ENCODE measurements at places on chromosomes 5 and 9.

DNA sequence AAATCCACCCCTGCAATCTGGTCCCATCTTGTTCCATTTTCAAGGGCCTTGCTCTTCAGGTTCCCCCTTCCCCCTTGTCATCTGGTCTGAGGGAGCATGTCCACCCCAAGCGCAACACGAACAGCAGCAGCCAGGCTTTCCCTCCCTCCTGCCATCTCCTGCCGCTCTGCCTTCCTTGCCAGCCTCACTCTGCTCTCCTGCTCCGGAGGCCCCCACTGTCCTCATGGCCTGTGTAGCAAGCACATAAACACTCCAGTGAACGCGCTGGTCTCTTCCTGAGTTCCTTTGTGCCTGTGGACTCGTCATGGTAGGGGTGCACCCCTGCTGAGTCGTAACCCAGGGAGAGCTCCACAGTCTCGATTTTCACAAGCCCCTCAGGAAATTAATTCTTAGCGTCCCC lies 29.9 kb downstream of the TENT4A start:
- no peak for DNase-seq

DNA sequence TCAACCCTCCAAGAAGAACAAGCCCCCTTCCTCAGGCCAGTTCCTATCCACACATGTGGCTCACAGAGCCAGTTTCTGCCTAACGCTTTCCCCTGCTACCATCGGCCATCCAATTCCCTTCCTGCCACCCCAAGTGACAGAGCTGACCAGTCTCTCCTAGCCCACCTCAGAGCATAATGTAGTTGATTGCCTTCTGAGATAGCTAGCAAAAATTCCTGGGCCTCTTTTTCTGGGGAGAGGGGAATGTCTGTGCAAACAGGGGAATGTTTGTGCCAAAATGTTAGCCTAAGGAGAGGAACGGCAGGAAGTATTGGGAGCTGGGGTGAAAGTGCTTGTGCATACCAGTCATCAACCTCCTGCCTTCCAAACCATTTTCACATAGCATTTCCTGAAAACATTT lies 157.0 kb downstream of the PJA2 start:
- DNase-seq = no peak

GRCh38 chr9:98532574-98532973 lies 176.2 kb downstream of the GABBR2 start:
- DNase-seq = no peak

GRCh38 chr5:88888291-88888690 lies 5.3 kb upstream of the MEF2C start:
- DNase-seq = no peak

DNA sequence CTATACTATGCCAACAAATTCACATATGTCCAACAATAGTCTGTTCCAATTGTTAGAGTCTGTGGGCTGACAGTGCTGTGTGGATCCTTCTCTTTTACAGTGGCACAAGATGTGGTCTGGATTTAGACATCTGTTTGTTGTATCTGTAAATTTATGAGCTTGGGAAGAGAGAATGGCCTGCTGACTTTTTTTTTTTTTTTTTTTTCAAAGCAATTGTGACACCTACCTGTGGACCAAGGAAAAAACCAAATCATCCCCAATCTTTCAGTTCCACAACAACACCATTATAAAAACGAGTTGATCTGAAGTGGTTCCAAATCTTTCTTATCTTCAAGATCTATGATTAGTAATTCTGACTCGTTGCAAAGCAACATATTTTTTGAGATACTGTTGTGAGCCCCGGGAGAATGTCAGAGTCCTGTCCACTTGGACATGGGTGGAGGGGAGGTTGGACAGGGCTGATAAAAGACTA lies 4.9 kb downstream of the IRX2 start:
- no peak for DNase-seq

DNA sequence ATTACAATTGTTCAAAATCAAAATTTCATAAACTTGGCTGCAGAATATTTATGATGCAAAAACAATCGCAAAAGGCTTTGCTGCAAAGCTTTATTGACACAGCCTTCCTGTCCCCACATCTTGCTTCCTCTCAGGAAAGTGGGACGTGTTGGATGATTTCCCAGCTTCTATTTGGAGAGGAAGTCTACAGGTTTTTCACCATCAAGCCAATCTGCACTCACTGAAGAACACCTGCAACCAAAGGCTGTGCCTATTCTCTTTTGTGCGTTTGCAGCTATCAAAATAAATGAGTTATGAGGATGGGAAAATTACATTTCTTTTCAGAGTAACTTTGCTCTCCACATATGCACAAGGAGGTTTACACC lies 214.4 kb downstream of the PLK2 start:
- DNase-seq = no peak

GRCh38 chr9:108869092-108869725 lies 7.1 kb downstream of the ACTL7A start:
- no peak for DNase-seq

GRCh38 chr5:108661024-108661423 lies 86.7 kb upstream of the FER start:
- no peak for DNase-seq

DNA sequence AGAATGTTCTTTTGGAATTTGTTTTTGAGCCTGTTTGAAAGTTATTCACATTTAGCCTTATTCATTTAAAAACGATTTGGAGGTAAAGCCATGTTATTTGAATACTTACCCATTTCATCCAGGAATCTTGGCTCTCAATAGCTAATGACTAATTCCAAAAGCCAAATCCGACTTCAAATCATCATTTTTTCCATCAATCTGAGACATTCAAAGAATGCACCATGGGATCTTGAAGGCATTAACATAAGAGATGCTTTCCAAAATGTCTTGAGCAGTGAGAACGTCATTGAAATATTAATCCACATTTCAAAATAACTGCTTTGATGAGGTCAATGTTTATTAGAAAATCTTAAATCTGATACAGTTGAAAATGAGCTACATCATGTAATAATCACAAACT lies 617.0 kb upstream of the RORB start:
- DNase-seq = no peak

GRCh38 chr5:82176115-82176814 lies 101.9 kb downstream of the RPS23 start:
- DNase-seq = no peak

GRCh38 chr9:132531195-132531594 lies 51.2 kb upstream of the BARHL1 start:
- DNase-seq = peak; percentile 19

DNA sequence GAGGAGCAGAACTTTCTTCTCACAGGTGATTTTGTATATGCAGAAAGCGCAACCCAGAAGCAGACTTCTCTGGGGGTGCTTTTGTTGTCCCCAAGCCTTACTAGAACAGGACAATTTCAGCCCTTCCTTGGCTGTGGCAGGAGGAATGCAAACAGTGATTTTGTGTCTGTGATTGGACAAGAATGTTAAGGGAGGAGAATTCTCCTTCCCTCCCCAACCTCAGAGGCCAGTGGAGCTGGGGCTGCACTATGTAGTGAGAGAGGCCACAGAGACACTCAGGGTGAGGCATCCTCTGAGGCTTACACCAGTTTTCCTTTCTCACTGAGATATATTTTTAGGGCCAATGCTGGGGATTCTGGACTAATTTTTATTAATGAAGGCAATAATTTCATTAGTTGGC lies 58.8 kb downstream of the ZNF366 start:
- no peak for DNase-seq

DNA sequence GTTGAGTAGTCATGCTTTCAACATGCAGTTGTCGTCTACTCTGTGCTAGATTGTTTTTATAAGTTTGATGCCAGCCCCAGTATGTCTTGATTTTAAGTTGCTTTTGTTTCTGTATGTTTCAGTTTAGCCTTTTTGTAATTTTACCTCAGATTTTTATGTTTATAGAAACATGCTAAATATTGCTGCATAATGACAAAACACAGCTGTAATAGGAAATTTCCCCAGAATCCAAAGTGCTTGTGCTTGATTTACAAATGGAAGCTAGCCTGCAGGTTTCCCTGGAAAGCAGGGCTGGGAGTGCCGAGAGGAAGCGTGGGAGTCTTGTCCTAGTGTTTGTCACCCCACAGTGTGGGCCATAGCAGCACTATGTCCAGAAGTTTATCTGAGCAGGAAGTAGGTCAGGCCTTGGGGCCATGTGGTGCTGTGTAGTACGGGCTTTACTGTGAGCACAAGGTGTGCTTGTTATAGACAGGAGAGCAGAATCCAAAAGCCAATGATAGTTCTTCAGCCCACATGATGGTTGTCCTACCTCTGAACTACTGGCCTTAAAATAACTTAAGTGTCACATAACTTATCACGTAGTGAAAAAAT lies 100.0 kb upstream of the NREP start:
- DNase-seq = no peak

- DNase-seq = peak; percentile 50
Measured at GRCh38 chr5:138953387-138954256, 78.5 kb upstream of the LRRTM2 start.

DNA sequence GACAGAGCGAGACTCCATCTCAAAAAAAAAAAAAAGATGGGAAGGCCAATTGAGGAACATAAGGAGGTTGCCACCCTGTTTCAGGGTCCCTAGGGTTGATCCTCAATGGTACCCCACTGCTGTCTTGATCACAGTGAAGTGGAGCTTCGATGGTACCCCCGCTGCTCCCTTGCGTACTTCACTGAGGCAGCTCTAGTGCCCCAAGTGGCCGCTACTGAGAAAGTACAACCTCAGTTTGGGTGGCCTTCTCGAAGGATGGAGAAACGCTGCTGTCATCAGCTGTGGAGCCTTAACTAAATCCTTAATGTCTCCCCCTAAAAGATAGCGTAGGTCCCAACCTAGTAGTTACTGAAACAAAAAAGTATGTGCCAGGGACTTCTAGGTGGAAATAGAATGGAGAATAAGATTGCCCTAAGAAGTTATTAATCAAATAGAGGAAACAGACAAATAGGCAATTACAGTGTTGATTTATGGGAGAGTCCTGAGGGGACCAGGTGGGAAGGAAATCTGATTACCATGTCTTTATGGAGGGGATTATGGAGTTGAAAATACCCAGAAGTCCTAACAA lies 6.3 kb downstream of the TESK1 start:
- DNase-seq = no peak

Measured in DMS79 treated with DMSO at 0.1 percent for 48 hours (cell line).